ENCODE measurements at places on chromosomes 16 and 17. TPM values are rescaled to one million over a fixed set of nuclear protein-coding genes. Genes with fewer than 3 reads are reported as not detected.

The ITGAL gene
- not detected for total RNA-seq

The RIPOR1 gene
- 75.0 TPM for total RNA-seq

The ZCCHC14 gene
- total RNA-seq: 44.8 TPM

The ACSM5 gene
- total RNA-seq: 2.3 TPM

The HBZ gene
- not detected for total RNA-seq

The SDR42E1 gene
- not detected for total RNA-seq

The SLFN12L gene
- total RNA-seq: not detected

The KRTAP9-8 gene
- total RNA-seq: not detected

The TMC8 gene
- 0.99 TPM for total RNA-seq

The GAST gene
- not detected for total RNA-seq

The CHST5 gene
- 0.27 TPM for total RNA-seq

The FNDC8 gene
- total RNA-seq: not detected

The SNAI3 gene
- total RNA-seq: not detected

The CLDN9 gene
- not detected for total RNA-seq

The JMJD8 gene
- 57.6 TPM for total RNA-seq

The PLA2G10 gene
- total RNA-seq: not detected

The PIGL gene
- total RNA-seq: 31.0 TPM

The DCTPP1 gene
- 30.3 TPM for total RNA-seq
